ENCODE measurements at places on chromosomes 3 and 15.

DNA sequence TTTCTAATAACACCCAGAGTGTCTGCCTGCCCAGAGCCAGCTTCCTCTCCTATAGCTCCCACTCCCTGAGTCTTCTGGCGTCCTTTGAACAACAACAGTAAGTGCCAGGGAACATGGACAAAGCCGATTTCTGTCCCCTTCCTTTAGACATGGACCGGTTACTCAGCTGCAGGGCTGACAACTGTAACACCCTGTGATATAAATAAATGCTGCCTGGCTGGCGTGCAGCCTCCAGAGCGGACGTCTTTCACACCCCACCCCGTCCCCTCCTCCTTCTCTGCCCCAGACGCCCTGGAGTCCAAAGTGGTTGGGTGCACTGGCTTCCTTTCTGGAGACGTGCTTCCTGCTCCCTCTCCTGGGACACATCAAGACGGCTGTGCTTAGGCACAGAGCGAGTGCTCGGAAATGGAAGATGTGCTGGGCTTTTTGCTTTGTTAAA, 281.9 kb upstream of the LRRFIP2 start:
- no peak for DNase-seq

GRCh38 chr3:13497386-13497785, 17.3 kb downstream of the HDAC11 start:
- no peak for DNase-seq

DNA sequence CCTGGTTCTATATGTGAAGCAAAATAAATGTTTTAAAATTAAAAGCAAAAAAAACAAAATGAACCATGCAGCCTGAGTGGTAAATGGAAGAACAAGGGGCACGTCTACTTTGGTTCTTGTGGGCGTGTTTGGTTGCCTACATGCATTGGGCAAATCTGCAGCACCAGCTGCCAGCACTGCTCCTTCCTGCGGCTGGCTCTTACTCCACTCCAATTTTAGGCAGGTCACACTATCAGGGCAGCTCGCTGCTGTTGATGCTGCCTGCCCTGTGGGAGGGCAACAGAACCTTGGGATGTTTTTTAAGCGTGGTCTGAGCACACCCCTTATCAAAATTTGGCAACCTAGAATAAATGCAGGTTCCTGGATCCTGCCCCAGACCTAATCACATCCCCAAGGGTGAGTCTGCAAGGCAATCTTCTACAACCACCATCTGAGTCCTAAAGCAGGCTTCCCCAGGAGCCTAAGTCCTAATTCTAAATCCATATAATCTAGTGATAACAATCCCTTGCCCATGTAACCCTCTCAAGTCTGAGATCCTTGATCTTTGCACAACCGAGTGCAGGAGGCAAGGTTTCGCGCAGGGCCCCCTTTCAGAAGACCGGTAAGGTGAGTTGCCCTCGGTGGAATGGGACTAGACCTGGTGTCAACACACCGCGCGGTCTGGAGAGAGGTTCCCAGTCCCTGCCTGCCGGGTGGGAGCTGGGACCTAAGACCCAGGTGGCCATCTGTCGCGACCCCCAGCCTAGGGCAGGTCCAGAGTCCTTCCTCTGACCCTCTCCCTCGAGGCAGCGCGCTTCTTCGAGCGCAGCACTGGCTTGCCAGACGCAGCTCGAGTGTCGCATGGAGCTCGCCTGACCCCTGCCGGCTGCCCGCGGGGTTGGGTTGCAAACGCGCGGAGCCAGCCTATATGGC, 15.9 kb downstream of the IVD start:
- DNase-seq: peak; percentile 37

DNA sequence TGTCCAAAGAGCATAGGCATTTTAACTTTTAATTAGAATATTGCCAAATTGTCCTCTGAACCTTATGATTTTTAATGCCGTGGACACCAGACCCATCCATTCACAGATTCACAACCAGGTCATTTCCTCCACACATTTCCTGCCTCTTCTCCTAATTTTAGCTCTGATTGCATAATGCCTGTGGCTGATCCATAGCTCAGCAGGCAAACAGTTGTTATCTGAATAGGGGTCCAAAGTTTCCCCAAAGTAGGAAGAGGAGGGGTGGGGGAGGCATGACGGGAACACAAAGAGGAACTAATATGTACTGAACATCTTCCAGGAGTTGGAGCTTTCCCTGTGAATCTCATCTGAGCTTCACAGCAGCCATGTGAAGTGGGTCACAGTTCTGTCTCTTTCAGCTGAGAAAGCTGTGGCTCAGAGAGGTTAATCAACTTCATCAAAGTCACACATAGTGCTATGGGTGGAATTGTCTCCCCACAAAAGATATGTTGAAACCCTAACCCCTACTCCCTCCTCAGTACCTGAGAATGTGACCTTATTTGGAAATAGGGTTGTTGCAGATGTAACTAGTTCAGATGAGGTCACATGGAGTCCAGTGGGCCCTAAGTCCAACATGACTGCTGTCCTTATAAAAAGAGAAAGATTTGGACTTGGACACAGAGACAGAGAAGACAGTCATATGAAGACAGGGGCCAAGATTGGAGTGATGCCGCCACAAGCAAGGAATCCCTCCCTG, 106.7 kb upstream of the AGBL1 start:
- no peak for DNase-seq

GRCh38 chr3:48404440-48405342, 25.2 kb downstream of the PLXNB1 start:
- DNase-seq: no peak

DNA sequence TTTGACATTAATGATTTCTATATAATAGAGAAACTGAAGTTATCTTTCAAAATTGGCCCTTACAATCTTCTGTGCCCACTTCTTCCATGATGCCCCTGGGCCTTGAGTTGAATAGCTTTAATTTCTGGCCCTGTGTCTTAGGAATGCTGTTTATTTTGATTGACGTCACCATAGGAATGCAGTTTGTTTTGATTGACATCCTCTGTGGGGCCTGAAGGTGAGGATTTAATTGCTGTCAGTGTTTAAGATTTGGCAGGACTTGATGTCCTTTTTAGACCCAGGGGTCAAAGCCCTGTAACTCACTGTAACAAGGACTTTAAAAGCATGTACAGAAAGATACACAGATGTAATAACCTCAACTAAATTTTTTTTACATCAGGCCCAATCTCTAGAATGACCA, 83.3 kb downstream of the GLDN start:
- no peak for DNase-seq

DNA sequence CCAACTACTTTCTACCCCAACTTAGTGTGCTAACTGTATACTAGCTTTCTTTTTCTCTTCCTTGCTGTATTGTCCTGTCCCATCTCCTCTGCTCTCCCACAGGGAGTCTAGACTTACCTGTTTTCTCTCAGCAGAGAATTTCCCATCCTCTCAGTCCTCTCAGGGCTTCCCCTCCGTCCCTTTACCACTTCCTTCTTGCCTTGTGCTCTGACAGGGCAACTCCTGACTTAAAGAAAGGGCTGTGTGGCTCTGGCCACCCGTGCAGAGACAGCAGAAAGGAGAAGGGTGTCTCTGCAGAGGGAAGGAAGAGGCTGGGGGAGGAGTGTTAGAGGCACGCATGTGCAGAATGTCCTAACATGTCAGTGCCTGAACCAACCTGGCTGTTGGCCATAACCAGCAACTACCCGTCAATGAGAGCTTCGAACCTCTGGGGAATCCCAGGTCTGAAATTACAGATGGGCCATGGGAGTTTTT, at the start of gene GCSAM:
TSS of gene GCSAM (minus strand) at position 274 of the 474 bp plus-strand sequence. CDS start at position 146, 128 bp downstream.
- no peak for DNase-seq

GRCh38 chr3:190381441-190381840, 6.5 kb upstream of the CLDN16 start:
- no peak for DNase-seq

DNA sequence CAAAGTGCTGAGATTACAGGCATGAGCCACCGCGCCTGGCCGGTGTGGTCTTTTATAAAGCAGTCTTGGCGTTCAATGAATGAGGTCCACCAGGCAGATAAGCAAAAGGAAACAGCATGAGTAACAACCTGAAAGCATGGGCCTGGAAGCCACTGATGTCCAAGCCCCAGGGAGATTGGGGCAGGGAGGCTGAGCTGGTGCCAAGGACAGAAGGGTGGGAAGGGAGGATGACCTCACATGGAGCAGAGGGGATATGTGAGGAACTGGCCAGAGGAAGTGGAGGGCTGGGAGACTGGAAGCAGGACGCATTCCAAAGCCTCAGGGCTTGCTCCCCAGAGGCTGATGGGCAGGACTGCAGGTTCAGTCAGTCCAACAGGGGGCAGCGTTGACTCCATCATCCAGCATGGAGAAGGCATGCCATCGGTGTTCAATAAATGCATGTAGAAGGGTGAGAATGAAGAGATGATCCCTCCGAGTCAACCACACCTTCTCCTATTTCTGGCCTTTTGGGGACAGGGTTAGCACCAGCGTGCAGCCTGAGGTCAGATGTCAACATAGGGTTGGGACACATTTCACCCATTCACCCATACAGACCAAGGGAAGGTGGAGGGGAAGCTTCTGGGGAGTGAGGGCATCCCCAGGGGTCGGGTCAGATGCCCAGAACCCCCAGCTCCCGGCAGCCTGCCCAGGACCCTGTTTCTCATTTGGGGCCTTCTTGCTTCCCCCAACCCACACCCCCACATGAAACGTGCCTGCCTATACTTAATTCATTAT, 14.8 kb downstream of the MYL3 start:
- no peak for DNase-seq

DNA sequence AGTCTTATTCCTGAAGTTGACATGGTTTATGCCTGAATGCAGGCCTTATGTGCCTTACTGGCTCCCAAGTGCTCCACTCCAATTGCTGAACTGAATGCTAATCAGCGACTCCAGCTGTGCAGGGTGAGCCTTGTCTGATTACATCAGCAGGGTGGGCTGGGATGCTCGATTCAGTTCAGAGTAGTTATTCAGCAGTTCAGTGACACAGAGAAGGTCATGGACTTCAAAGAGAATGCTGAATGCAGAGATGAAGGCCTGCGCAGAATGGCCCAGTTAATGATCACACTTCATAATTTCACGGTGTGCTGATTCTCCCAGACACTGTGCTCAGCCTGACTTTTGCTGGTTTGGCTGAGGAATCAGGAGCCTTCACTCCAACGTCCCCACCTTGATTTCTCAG, 63.6 kb downstream of the CLDN1 start:
- no peak for DNase-seq

DNA sequence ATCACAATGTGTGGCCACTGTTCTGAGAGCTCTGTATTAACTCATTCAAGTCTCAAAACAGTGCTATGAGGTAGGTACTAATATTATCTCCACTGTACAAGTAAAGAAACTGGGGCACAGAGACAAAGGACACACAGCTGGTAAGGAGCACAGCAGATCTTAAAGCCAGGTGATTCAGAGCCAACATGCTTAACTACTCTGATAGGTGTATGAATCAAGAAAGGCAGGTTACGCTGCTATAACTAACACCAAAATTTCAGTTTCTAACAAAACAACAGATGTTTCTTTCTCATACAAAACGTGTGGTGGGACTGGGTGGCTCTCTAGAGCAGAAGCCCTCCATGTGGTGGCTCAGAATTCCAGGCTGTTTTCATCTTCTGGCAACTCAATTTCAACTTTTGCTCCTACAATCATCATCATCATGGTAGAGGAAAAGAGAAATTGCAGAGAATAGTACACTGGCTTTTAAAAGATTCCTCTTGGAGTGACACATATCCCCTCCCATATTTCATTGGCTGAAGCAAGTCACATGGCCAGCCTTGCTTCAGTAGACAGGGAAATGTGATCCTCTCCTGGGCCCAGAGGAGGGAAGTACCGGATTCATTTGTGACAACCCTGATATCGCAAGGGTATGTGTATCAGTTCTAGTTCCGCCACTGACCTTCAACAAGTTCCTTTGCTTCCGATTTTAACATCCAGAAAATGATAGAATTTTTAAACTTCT, 126.2 kb upstream of the PTX3 start:
- no peak for DNase-seq

DNA sequence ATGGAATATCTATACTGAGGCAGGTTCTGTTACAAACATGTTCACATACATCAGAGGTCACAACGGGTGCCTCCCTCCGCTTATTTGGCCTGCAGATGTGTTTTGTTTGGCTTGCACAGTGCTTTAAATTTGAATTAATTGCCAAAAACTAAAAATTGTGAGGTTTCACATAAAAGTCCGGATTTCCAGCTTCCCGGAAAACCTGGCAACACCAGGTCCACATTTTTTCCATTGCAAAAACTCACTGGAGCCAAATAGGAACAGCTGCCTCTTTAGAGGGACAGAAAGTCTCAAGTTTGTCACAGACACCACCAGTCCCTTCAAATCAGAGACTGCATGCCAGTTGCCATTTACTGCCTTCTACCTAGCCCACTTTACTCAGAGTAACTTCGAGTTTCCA, 205.9 kb upstream of the MDFIC2 start:
- no peak for DNase-seq

- DNase-seq: no peak
Observed at GRCh38 chr3:62607287-62608029, 234.1 kb upstream of the FEZF2 start.

DNA sequence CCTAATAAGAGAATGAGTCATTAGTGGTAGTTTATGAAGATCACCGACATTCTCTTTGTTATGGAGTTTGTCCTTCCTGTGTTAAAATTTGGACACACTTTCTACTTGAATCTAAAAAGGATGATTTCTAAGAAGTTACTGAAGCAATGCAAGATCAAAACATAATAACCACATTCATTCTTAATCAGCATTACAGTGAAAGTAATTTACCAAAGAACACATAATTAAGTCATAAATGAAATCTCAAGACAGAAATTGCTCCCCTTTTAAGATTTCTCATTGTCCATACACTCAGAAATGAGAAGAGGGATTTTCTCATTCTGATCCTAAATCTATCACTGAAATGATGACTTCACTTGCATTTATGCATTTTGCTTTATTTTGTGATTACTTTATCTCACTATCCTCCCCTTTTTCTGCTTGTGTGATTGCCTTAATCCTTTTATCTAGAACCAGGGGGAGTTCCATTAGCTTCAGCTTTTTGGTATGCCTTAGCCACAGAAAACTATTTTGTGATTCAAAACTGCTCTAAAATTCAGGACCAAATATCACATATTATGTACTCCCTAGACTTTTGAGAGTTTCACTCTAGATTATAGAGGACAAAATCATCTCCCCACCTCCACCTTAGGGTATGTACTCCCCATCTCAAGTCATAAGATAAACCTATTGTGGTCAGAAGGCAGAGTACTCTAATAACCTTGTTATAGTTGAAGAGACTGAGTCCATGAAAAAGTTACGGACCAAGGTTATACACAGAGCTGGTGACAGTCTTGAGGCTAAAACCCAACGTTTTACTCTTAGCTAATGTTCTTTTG, 817.6 kb upstream of the CFAP20DC start:
- DNase-seq: no peak

GRCh38 chr15:88873786-88874185, 21.6 kb downstream of the HAPLN3 start:
- no peak for DNase-seq

DNA sequence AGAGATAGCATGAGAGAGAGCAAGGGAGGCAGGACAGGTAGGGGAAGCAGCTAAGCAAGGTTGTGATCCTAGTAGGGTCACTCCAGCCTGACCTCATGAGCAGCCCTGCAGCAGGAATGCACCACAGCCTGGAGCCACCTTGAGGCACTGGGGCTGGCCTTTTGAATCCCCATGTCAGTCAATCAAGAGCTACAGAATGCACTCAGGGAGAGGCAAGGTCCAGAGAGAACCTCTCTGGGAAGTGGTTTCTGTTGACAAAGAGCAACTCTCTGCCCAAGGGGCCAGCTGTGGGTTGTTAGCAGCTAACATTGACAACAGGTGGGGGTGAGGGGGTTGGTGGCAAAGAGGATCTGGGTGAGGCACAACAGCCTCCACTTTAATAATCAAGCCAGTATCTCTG, 54.6 kb downstream of the TRANK1 start:
- no peak for DNase-seq

Measured in cerebellar nuclear complex (tissue), 1 donor.